CD4-positive, alpha-beta T cell treated with Interleukin-4 for 4 hours (primary cell): ENCODE measurements at places on chromosomes 1 and 21.

DNA sequence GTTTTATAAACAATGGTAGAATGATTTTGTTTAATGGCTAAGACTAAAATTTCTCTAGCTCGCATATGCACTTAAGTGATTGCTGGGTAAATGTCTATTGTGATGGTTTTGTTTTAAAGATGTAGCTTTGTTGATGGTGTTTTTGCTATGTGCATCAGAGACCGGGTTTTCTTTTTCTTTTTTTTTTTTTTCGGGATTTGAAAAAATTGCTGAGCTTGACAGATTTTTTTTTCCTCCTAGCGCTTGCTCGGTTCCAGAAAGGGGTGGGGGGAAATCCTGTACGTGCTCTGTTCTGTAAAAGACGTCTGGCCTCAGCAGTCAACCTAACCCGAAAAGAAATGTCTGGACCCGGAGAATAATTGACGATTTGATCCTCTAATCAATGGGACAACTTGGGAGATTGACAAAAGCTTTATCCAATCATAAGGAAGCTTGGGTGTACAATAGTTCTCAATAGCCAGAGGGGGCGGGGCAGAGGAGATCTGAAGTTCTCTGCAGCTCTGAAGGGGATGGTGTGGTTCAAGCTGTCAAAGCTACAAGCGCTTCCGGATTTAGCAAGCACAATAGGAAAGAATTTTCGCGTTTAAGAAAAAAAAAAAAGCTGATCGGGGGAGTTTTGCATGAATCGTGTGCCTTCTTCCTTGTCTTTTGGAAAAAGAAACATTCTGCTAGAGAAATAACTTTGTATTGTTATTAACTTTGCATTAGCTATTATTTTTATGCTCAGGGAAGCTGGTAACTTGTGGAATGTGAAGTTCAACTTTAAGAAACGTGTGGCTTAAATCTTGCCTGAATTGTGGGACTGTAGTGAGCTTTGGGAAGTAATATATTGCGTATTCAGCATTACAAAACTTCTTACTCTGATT lies 4.5 kb upstream of the NFIA start:
- DNase-seq, result peak; percentile 99

GRCh38 chr1:5481889-5482288 lies 510.3 kb downstream of the NPHP4 start:
- peak; percentile 45 for DNase-seq

DNA sequence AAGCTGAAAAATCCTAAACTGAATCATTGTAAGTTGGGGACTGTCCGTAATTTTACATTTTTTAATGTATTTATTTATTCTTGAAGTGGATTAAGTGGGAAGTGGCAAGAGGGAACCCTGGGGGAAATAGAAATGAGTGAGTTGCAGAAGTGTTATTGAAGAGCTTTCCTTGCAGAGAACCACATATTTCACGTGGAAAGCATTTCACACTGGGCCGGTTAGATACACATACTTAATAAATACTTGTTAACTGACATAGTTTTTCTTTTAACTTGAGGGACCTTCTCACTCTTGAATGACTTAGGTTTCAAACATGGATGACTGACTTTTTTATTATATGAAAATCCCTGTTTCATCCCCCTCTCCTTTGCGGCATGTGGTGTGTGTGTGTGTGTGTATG lies 239.3 kb downstream of the LMO4 start:
- DNase-seq, result no peak

- DNase-seq, result no peak
Observed at GRCh38 chr1:63935553-63935952, 161.7 kb downstream of the ROR1 start.

- DNase-seq, result no peak
Observed at GRCh38 chr1:94629259-94630181, 88.0 kb upstream of the F3 start.

- DNase-seq, result no peak
Observed at GRCh38 chr1:7334475-7335035, 436.5 kb upstream of the VAMP3 start.

DNA sequence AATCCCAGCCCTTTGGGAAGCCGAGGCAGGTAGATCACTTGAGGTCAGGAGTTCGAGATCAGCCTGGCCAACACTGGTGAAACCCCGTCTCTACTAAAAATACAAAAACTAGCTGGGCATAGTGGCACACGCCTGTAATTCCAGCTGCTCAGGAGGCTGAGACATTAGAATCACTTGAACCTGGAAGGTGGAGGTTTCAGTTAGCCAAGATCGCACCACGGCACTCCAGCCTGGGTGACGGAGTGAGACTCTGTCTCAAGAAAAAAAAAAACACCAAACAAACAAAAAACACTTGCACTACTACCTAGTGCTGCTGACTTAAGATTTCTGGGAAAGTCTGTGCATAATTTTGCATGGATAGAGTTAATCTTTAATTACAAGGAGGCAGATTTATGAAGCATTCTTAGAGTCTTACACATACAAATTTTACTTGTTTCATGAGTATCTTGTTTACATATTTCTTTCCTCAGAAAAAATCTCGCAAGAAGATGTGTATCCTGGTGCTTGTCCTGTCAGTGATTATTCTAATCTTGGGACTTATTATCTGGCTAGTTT lies 8.7 kb upstream of the PPP1R8 start:
- no peak for DNase-seq

DNA sequence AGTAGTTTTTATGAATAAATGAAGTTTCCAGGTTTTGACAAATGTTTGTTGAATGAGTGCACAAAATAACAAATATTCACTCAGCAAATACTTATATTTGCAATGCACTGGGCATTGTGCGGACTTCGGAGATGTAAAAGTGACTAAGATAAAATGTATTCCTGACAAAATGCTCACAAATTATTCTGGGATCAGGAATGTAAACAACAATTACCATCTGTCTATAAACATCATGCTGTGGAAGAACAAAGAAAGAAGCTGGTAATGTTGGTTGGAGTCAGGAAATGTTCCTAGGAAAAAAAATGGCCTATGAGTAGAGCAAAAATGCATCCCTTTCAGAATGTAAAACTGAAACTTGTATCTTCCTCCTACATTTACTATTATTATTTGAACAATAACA lies 68.5 kb downstream of the CRB1 start:
- no peak for DNase-seq

- DNase-seq, result no peak
Observed at GRCh38 chr21:14741256-14741655, 195.1 kb upstream of the SAMSN1 start.

DNA sequence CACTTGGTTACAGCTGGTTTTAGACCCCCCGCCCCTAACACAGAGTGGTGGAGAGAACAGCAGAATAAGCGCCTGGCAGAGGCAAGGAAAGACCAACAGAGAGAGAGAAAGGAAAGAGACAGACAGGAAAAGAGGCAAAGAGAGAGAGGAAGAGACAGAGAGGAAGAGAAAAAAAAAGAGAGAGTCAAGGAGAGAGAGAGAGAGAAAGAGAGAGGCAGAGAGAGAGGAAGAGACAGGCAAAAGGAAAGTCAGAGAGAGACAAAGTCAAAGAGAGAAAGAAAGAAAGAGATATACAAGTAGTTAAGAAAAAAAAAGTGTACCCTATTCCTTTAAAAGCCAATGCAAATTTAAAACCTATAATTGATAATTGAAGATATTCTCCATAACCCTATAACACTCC lies 13.0 kb upstream of the NEK2 start:
- no peak for DNase-seq

DNA sequence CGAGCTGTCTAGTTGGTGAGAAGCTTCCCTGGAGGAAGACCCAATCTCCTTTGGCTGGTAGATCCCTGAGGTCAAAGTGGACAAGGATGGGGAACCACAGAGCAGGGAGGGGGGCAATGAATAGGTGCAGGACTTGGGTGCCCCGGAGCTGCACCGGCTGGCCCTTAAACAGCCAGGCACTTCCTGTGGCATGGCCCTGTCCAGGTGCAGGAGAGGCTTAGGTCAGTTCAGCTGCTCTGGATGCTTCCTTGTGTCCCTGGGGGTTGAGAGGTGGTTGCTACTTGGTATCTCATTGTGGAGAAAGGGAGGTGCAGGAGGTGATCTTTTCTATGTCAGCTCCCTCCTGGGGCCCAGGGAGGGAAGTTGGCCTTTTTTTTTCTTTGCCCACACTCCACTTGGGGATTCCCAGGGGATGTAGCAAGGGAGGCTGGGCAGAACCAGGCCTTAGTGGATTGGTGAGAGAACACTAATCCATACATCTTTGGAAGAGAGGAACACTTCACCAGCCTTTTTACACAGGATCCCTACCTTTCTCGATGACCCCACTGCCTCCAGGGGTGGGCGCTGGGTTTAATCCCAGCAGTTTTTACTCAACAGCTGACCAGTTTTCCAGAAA lies 1.2 kb upstream of the ST3GAL3 start:
- DNase-seq, result no peak

DNA sequence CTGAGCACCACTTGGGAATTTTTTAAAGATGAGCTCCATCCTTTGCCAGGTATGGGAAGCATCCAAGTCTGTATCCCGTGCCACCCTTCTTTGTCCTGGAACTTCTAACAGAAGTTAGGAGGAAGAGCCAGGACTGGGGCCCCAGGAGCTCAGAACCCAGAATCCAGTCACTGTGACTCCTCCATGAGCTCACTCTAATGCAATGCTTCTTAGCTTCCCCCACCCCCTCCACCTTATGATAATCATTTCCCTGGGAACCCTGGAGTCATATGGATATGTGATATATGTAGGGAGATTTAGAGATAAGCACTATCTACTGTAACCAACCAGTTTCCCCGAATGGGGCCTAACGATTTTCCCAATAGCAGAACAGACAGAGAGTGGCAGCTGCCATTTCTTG lies 758 bp upstream of the SPRR5 start:
- DNase-seq, result no peak
